Cerebellar nuclear complex (tissue), 1 donor: ENCODE measurements at places on chromosomes 6 and 20.

GRCh38 chr6:159790956-159791598, 810 bp downstream of the MRPL18 start:
- no peak for DNase-seq

DNA sequence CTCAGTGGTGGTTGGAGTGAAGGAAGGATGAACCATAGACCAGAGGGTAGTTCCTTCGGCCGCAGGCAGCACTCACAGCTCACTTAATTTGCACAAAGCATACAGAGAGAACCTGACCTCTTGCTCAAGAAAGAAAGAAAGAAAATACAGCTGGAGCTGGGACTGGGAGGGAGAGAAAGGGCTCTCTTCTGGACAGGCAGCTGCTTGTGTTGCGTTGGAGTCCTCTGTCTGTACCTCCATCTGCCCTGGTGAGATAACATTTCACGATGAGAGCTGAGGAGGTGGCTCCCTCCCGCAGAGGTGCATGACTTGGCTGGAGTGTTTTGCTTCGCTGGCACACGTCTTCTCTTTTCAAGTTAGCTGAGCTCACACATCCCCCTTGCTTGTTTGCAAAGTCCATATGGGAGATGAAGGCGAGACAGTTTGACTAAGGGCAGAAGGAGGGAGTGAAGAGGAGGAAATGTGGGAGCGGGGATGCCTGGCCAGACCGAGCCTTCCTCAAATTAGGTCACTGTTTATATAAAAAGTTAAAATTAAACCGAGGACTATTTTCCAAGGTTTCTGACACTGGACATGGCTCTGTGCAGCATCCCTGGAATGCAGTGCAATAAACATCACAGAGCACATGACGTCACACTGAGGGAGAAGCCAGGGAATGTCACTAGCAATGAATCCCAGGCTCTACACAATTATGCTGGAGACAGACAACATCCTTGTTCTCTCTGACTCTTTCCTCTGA, 359.4 kb downstream of the CD83 start:
- DNase-seq, result peak; percentile 27

DNA sequence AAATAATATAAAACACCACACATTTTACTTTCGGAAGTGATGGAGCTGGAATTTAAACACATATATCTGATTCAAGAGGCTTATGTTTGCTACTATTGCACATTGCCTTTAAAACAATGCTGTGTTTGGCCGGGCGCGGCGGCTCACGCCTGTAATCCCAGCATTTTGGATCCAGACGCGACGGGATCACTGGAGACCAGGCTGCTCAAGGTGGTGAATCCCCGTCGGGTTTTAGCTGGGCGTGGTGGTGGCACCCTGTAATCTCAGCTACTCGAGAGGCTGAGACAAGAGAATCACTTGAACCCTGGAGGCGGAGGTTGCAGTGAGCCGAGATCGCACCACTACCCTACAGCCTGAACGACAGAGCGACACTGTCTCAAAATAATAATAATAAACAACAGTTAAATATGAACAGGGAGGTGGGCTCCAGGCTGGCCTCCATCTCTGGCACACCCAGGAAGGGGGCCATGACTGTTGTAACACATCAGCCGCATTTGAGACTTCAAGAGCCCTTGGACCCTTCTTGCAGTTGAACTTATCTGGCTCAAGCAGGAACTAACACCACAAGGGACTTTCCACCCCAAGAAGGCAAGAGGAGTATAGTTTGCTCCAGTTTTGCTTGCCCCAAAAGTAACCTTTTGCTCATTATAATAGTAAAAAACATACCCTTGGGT, 127.1 kb upstream of the ZNF184 start:
- no peak for DNase-seq

GRCh38 chr6:56491606-56492328, 150.9 kb downstream of the DST start:
- DNase-seq, result no peak

GRCh38 chr6:14943116-14943515, 302.8 kb upstream of the JARID2 start:
- no peak for DNase-seq

GRCh38 chr6:12436224-12436623, 146.1 kb downstream of the EDN1 start:
- no peak for DNase-seq
